ENCODE measurements at places on chromosomes 1 and 21. TPM values are rescaled to one million over a fixed set of nuclear protein-coding genes. Genes with fewer than 3 reads are reported as not detected.

The RPL11 gene
- total RNA-seq: 723 TPM

The NIBAN1 gene
- total RNA-seq: 59.1 TPM

The OR10J1 gene
- total RNA-seq: not detected

The ANGPTL3 gene
- not detected for total RNA-seq

The LY9 gene
- total RNA-seq: not detected

The LPGAT1 gene
- 48.6 TPM for total RNA-seq

The DBT gene
- total RNA-seq: 7.7 TPM

The NID1 gene
- total RNA-seq: 62.6 TPM

All from smooth muscle cell of the umbilical artery (primary cell).